Right ventricle myocardium superior (tissue), 1 donor: ENCODE measurements at places on chromosomes 16 and 17. TPM values are rescaled to one million over a fixed set of nuclear protein-coding genes. Genes with fewer than 3 reads are reported as not detected.

SLFN12L gene
- total RNA-seq, result 0.19 TPM

HOXB9 gene
- total RNA-seq, result not detected

KRT28 gene
- total RNA-seq, result not detected

CA5A gene
- not detected for total RNA-seq

GRCh38 chr17:76880971-76881370 is 12.8 kb downstream of the MGAT5B start:
- DNase-seq, result no peak

DNA sequence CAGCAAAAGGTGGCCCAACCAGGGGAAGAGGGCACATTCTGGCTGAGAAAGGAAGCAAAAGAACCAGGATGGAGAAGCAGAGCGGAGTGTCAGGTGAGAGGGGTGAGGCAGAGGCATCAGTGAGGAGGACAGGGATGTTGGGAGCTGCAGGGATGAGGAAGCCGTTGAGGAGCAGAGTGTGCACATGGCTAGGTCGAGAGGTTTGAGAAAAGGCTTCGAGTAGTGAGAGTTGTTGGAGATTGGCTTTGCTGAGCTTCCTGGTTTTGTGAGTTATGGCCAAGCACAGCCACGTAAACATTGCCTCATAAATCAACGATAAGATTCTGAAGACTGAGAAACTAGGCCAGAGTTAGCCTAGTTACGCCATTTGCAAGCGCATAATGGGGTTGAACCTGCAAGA is 26.9 kb downstream of the DNAH2 start:
- DNase-seq, result no peak

GRCh38 chr16:11215935-11216556 is 40.0 kb downstream of the SOCS1 start:
- DNase-seq, result no peak

DNA sequence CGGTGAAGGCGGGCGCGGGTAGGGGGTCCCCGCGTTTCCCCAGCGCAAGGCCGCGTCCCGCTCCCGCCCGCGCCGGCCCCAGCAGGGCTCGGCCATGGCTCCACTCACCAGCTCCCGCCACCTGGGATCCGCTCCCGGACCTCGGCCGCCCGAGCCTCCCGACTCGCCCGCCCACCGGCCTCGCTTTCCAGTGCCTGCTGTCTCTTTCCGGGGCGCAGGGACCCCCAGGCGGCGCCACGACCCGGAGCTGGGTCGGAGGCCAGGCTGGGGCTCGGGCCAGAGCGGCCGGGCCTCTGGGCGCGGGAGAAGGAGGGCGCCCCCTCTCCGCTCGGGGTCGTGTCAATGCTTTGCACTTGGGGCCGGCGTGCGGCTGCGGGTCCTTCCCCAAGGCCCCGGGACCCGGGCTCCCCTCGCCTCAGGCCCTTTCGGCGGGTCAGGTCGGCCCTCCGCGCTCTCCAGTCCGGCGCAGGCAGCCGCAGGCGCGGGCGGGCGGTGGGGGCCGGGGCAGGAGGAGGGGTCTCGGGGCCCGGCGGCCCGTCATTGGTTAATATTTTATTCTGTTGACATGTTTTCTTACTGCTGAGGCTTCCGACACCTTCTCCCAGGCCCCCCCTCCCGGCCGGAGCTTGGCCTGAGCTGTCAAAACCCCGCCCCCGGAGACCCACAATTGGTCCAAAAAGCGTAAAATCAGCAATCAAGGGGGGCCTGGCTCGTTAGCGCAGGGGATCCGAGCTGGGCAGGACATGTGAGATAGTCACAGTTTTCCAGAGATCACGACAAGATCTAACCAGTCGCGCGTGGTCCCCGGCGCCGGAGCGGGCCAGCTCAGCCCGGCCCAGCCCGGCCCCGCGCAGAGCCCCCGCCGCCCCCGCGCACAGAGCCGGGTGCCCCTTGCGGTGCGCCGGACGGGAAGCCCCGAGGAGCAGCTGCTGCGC is at the start of gene TBX2:
Gene TBX2, plus strand, starts transcription at position 713 of the 935 bp plus-strand sequence. CDS start 334 bp downstream, outside the sequence.
- peak; percentile 91 for DNase-seq

GRCh38 chr17:44044071-44044470 is 22.4 kb downstream of the LSM12 start:
- DNase-seq, result no peak

DNA sequence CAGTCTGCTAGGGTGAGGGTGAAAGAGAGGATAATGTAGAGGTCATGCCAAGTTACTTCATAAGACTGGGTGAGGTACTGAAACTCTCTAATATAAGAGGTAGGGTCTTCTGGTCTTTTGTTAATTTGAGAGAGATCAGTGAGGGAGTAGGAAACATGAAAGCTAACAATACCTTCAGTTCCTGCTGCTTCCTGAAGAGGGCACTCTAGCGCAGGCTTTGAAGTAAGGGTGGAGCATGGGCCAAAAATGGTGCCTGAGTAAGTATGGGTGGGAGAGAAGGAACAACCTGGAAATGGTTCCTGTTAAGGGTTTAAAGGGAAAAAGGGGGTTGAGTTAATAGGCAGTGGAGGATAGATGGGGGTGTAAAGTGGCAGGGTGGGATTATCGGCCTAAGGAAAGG is 2449.5 kb downstream of the TP53TG3F start:
- no peak for DNase-seq

DNA sequence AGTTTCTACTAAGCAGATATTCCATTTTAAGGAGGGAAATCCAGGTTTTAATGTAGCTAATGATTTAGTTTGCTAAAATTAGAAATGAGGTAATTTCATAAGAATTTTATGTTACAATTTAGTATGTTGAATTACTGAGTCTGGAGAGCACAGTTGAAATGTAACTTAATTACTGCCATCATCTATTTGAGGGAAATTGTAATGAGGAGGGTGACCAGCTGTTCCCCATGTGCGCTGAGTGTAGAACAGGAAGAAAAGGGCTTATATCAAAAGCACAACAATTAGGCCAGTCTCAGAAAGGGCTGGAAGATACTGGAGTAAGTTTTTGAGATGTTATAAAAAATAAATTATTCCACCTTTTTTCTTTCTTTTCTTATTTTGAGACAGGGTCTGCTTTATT is 735.1 kb upstream of the GOT2 start:
- DNase-seq, result no peak

GRCh38 chr16:23966597-23967394 is 131.0 kb downstream of the PRKCB start:
- DNase-seq, result no peak

GRCh38 chr17:65799454-65799853 is 238.0 kb upstream of the AXIN2 start:
- DNase-seq, result no peak

DNA sequence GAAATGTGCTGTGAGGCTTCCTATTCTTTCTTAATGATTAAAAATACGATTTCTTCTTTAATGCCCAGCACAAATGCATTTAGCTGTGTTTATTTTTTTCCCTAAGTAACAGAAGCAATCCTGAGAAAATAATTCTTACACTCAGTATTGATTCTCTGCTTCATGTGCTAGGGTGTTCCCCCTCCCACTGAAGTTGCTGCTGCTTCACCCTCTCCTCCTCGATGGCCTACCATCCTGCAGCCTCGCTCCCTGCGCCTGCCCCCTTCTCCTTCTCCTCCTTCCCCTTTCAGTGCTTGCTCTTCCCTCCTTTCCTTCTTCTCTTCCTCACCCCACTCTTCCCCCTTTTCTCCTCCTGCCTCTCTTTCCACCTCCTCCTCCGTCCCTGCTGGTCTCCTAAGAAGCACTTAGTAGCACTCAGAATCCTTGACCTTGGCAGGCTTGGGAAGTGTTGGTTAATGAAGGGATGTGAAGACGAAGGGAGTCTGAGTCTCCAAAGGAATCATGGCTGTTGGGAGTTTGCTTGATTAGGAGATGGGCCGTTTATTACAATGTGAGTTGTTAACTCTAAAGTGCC is 119.7 kb downstream of the RPTOR start:
- DNase-seq, result no peak

- no peak for DNase-seq
Measured at GRCh38 chr16:74029115-74029792, 267.4 kb upstream of the PSMD7 start.

- DNase-seq, result no peak
Measured at GRCh38 chr17:9273428-9274391, 252.4 kb downstream of the NTN1 start.

DNA sequence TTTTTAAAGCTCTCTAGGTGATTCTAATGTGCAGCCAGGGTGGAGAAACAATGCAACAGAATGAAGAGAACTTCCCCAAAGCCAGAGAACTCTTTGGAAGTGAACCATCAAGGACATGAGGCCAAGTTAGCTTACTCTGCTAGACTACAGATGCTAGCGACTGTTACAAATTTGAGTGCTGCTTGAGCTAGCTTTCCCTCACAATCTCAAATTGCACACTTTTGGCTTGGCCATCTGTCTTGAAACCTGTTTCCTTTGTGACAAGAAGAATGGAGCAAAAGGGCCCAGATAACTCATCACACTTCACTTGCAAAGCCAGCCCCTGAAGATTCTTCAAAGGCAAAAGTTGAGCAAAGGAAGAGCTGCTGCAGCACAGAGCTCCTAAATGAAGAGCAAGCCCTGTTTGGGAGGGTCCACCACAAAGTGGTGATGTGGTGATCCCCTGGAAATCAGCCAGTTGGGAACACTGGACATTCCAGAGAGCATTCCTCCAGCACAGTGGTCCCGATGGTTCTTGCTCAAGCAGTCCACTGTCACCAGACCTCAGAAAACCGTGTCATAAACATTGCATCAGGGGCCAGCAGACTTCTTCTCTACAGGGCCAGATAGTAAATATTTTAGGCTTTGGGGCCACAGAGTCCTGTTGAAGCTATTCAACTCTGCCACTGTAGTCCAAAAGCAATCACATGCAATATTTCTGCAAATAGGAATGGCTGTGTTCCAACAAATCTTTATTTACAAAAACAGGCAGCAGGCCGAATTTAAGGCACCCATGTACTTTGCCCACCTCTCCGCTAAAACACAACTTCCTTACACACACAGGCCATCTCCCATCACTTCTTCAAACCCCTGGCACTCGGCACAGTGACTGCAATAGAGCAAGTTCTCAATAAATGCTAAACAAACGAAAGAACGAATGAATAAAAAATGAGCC is 21.2 kb downstream of the SLC39A11 start:
- no peak for DNase-seq
